SJSA1 (cell line): ENCODE measurements at places on chromosomes 12 and 14. TPM values are rescaled to one million over a fixed set of nuclear protein-coding genes. Genes with fewer than 3 reads are reported as not detected.
A peak's percentile ranks its signal among the peaks of the same experiment; 100 is the strongest.

The IL31 gene
- total RNA-seq: not detected in 2 replicates

The SERPINA6 gene
- not detected in 2 replicates for total RNA-seq

The PDE3A gene
- total RNA-seq: 0.13 TPM in 1 of 2 replicates, not detected in the other

The GALNT8 gene
- total RNA-seq: not detected in 2 replicates

The B4GALNT1 gene
- 841 and 950 TPM in 2 replicates for total RNA-seq

- DNase-seq: peak; percentile 82
Observed at GRCh38 chr12:30795410-30796312, 40.9 kb upstream of the CAPRIN2 start.

GRCh38 chr12:46895726-46896125 is 69.9 kb upstream of the SLC38A4 start:
- DNase-seq: peak; percentile 69

GRCh38 chr12:46522071-46522470 is 149.5 kb upstream of the SLC38A2 start:
- DNase-seq: no peak

- DNase-seq: no peak
Observed at GRCh38 chr12:69837657-69838415, 12.8 kb downstream of the MYRFL start.

GRCh38 chr14:29749327-29749726 is 178.3 kb downstream of the PRKD1 start:
- DNase-seq: peak; percentile 4

GRCh38 chr12:50387487-50387886 is 8.9 kb downstream of the FAM186A start:
- DNase-seq: no peak

DNA sequence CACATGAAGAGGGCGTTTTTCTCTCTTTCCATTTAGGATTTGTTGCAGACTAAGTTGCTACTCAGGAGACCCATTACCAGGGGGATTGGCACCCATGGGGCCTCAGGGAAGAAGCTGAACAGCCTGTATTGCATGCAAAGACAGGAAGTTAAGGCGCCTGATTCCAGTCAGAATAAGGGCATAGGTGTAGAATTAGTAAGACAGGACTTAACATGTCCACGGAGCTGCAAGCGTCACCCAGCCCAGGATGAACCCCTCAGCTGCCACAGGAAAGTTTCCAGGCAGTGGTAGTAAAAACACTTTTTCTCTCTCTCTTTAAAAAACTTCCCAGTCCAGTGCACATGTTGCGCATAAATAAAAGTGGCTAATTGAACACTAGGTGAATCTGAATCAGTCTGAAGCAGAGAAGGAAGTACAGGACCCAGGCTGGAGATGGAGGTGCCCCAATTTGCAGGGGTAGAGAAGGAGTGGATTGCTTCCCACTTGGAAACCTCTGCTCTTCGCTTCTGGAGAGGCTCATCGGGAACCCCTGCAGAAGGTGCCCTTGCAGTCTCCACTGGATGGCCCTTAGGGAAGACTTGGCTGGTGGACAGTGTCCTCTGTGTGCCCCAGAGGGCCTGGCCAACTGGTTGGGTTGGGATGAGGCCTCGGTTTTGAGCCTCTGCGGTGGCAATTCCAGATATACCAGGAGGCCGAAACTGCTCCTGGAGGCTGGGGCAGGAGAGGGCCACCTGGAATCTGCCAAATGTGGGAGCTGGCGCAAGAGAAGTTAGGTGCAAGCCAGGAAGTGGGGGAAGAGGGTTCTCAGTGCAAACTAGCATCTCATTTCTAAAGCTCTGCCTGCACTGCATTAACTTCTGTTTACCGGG is 10.7 kb upstream of the TBX3 start:
- no peak for DNase-seq
